ENCODE measurements at places on chromosomes 2 and 18.

- DNase-seq, result no peak
Observed at GRCh38 chr2:200077210-200077650, 121.8 kb downstream of the MAIP1 start.

DNA sequence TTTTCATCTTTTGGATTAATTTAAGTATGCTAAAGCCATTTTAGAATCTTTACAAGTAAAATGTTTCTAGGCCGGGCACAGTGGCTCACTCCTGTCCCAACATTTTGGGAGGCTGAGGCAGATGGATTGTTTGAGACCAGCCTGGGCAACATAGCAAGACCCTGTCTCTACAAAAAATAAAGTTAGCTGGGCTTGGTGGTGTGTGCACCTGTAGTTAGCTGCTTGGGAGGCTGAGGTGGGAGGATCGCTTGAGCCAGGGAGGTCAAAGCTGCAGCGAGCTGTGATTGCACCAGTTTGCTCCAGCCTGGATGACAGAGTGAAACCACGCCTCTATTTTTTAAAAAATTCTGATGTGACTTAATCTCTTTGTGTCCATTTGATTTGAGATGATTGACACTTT lies 3.9 kb downstream of the PPM1B start:
- DNase-seq, result no peak

GRCh38 chr2:32697156-32697555 lies 69.3 kb downstream of the TTC27 start:
- no peak for DNase-seq

GRCh38 chr2:190990132-190990531 lies 23.8 kb downstream of the STAT1 start:
- no peak for DNase-seq

GRCh38 chr2:112152476-112153178 lies 14.4 kb downstream of the FBLN7 start:
- DNase-seq, result no peak

- DNase-seq, result no peak
Observed at GRCh38 chr2:235968155-235968554, 200.0 kb downstream of the GBX2 start.

GRCh38 chr2:208570066-208570465 lies 163.5 kb downstream of the PTH2R start:
- DNase-seq, result no peak

Measured in substantia nigra (tissue), 51 donors.